ENCODE measurements at places on chromosomes 11 and 22.

- no peak for DNase-seq
Observed at GRCh38 chr11:128653801-128654231, 40.1 kb upstream of the FLI1 start.

- DNase-seq = no peak
Observed at GRCh38 chr11:12827369-12827768, 153.1 kb downstream of the TEAD1 start.

DNA sequence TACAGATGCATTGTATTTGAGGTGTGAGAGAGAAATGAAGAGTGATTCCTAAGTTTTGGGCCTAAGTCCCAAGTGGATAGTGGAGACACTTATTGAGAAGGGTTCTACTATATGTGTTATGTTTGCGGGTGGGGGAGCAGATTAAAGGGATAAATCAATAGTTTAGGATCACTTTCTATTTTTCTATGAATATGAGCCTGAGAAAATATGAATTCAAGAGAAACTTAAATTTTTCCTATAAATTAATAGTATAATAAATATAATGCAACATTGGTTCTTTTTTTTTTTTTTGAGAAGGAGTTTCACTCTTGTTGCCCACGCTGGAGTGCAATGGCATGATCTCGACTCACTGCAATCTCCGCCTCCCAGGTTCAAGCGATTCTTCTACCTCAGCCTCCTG lies 31.3 kb downstream of the AMBRA1 start:
- DNase-seq = no peak

DNA sequence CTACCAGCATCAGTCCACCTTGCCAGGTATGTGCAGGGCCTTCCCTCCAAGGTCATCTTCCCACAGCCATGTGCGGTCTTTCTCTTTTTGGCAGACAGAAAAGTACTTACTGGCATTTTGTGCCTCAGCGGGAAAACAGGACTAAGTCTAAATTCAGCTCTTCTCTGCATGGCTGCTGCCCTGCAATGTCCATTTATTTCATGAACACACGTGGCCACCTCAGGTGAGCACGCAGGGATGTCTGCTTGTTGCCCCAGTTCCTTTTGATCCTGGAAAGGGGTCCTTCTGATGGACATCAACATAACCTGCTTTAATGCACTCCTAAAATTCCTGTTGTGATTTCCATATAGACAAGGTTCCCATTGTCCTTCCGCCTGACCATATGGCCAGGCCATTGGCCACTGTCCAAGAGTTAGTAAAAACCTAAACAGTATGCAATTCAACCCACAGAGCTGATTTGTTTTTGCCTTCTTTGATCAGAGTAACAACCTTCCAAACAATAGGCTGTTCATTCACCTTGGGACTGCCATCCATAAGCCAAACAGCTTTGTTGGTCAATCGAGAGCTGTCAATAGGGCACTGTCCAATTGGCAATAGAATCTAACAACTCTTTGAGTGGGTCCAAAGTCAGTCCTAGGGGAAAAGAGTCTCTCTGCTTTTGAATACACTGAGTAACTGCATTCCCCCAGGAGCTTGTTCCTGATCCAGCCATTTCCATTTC lies 5.9 kb downstream of the TREH start:
- DNase-seq = no peak

DNA sequence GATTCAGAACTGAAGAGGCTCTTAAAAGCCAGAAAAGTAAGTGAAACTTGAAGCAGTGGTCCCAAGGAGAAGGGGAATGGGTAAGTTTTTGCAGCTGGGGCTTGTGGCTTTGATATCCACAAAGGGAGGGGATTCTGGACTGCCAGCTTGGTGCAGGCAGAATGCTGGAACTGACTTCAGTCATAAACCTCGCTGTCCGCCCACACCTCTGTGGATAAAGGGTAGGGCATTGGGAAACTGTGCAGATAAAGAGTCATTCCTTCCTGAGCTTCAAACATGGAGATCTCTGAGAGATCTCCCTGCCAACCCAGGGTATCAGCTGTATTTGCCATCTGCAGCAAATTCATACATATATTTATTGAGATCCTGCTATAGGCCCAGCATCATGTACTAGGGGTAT lies 124.3 kb upstream of the OR9Q1 start:
- DNase-seq = no peak

DNA sequence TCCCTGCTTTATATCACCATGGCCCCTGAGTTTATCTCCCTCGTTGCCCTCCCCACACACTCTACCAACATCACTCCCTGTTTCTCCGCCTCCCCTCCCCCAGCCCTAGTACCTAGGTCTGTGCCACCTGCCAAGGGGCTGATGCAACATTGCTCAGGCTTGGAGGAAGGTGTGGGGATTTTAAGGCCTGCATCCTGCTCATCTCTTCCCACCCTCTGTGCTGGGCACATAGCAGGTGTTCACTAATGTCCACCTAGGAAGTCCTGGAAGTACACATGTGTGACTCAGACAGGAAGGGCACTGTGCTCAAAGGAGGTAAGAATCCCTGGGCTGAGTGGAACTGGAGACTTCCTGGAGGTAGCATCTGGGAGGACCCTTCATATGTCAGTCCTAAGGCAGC lies 37.0 kb downstream of the PDE2A start:
- no peak for DNase-seq

- DNase-seq = no peak
Observed at GRCh38 chr11:33670250-33671011, 30.2 kb downstream of the C11orf91 start.

DNA sequence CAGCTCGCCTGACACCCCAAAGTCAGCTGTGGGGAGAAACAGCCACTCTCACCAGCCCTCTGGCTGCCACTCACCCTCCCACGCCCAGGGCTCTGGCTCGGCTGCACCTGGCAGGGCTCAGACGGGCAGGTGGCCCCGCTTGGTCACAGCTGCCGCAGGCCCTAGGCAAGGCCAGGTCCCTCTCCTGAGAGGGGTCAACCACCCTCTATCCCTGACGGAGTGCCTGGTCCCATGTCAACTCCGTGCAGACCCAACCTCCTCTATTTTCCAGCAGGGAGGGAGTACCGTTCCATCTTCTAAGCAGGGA lies 1.9 kb downstream of the MAP4K2 start:
- no peak for DNase-seq

DNA sequence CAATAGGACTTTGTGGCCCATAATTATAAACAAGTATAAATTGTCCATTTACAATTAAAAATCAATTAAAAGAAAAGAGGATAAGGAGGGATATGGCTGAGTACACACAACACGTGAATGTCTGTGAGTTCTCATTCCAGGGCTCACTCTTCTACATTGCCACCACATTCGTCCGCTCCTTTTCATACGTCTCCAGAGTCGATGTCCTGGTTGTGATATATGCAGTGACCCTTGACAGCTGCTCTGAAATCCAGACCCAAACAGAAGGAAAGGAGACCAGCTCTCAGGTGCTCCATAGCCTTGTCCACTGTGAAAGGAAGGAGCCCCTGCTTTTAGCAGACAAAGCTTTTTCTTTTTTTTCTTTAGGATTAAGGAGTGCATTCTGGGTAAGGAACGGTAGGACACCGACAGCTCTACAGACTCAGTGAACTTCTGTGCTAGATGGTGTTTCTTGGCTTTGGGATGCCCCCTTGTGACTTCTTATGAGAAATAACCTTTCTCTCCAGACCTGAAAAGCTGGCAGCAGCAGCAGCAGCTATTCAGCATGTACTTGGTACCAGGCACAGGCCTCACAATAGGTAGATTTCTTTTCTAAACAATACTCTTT lies 19.7 kb upstream of the DNAJB13 start:
- peak; percentile 53 for DNase-seq

- DNase-seq = no peak
Observed at GRCh38 chr22:43861529-43861928, 784 bp downstream of the SULT4A1 start.

GRCh38 chr22:42074846-42075676 lies 1.0 kb downstream of the PHETA2 start:
- no peak for DNase-seq

GRCh38 chr11:65928667-65929066 lies 9.4 kb downstream of the DRAP1 start:
- DNase-seq = no peak

DNA sequence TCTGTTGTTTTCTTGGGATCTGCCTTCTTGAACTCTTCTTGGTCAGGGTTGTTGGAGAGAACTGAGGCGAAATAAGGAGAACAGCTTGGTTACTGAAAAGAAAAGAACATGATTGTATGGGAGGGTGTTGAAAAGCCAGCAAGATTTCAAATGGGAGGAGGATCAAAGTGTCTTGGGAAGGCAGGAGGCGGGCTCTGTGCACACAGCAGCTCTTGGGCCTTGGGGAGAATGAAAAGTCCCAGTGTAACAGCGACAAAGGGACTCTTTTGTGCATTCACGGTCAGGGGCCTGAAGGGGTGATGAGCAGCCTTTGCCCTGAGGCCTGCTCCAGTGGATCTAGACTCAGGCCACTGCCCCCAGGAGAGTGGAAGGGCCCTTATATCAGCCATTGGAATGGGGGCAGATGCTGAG lies 135.4 kb downstream of the ADAMTS15 start:
- DNase-seq = no peak

DNA sequence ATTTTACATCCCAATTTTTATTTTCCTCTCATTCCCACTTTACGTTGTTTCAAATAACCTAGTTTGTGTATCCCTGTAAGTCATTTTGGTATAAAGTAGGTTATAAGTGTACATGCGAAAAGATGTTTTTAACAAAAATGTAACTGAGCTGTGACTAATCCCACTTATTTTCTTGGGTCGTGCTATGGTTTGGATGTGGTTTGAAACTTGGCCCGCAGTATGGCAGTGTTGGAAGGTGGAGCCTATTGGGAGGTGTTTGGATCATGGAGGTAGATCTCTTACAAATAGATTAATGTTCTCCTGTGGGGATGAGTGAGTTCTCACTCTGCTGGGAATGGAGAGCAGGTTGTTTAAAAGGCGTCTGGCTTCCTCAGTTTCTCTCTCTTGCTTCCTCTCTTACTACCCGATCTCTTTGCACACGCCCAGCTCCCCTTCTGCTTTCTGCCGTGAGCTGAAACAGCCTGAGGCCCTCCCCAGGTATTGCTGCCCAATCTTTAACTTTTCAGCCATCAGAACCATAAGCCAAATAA lies 7.2 kb downstream of the RPL27A start:
- DNase-seq = no peak

DNA sequence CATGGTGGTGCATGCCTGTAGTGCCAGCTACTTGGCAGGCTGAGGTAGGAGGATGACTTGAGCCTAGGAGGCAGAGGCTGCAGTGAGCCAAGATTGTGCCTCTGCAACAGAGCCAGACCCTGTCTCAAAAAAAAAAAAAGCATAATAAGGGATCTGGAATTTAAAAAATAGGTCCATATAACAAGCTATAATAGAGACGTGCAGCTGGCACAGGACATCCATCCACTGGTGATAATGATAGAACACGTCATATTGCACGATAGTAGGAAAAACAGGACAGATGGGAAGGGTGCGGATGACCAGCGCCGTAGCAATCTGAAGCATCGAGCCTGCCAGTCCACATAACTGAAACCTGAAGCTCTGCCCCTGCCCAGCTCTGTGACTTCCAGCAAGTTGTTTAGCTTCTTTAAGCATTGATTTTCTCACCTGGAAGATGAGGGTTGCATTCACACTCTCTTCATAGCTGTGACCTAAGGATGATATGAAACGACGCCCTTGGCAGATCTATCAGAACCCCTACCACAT lies 60.3 kb upstream of the PRODH start:
- no peak for DNase-seq

DNA sequence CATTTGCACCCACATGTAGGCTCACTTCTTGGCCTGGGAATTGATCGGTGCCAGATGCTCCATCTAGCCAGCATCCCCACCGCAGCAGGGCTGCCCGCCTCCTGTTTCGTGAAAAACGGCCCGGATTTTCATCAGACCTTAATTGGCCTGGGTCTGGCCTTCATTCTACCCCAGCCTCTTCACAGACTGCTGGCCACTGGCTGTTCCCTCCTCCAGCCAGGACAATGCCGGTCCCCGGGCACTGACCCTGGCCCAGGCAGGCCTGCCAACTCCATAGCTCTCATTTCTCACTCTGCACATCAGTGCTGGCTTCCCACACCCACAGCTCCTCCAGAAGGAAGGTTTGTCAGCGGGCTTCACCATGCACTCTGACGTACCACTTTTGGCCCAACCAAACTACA lies 27.9 kb downstream of the TIMP3 start:
- no peak for DNase-seq
